Thymus (tissue), 14 donors: ENCODE measurements at places on chromosomes 6 and 20. TPM values are rescaled to one million over a fixed set of nuclear protein-coding genes. Genes with fewer than 3 reads are reported as not detected.

GRCh38 chr6:85961746-85962145 lies 319.1 kb upstream of the SYNCRIP start:
- no peaks in the 10 kb centered on the region for H3K27me3 ChIP-seq
- H3K4me3 ChIP-seq: no peak overlapping the region
- no peaks in the 10 kb centered on the region for H3K4me1 ChIP-seq
- no peak for DNase-seq
- no peak overlapping the region for H3K27ac ChIP-seq

DNA sequence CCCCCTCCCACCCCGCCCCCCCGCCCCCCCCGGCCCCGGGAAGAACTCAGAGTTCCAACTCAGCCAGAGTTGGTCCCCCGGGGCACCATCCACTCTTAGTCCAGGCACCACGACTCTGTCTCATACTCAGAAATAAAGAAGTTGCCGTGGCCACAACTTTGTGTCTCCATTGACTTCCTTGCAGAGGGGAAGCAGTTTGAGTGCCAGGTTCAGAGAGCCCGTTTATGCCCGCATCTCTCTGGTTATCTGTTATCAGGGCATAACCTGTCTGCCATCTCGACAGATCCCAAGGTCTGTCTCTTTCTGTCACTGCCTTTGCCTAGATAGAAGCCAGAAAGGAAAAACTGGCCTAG lies 605 bp downstream of the CDC5L start:
- H3K4me3 ChIP-seq: peak overlapping the region; percentile 91
- H3K36me3 ChIP-seq: peaks cover 22% of the 10 kb centered on the region
- H3K27me3 ChIP-seq: no peaks in the 10 kb centered on the region
- no peak for DNase-seq
- H3K4me1 ChIP-seq: peaks cover 17% of the 10 kb centered on the region

DNA sequence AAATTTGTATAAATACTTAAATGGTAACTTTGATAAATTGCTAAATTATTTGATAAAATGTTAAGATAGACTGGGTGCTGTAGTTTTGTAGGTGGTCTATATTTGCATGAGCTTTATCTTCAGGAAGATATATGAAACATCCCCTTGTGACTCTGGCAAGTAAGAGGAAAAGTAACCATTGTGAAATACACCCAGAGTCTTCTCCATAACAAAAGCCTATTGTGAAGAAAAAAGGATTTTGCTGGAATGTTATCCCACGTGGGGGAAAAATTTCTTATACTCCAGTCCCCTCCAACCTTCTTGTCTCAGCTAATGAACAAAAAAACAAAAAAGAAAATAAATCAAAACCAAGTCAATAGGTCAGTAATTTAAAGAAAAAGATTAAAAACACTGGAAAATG lies 600.7 kb downstream of the HDGFL1 start:
- DNase-seq: no peak
- no peak overlapping the region for H3K4me3 ChIP-seq
- H3K27me3 ChIP-seq: no peaks in the 10 kb centered on the region
- H3K36me3 ChIP-seq: no peaks in the 10 kb centered on the region
- no peak overlapping the region for H3K27ac ChIP-seq
- no peaks in the 10 kb centered on the region for H3K4me1 ChIP-seq

- no peak overlapping the region for H3K27ac ChIP-seq
- H3K4me1 ChIP-seq: no peaks in the 10 kb centered on the region
- no peak for DNase-seq
- no peak overlapping the region for H3K4me3 ChIP-seq
- H3K27me3 ChIP-seq: no peaks in the 10 kb centered on the region
Observed at GRCh38 chr6:68546620-68547019, 88.5 kb upstream of the ADGRB3 start.

GRCh38 chr6:90186026-90186425 lies 110.6 kb downstream of the BACH2 start:
- H3K27ac ChIP-seq: no peak overlapping the region
- H3K4me1 ChIP-seq: peaks cover 17% of the 10 kb centered on the region
- no peak overlapping the region for H3K4me3 ChIP-seq
- H3K36me3 ChIP-seq: peaks cover 5% of the 10 kb centered on the region
- no peaks in the 10 kb centered on the region for H3K27me3 ChIP-seq

DNA sequence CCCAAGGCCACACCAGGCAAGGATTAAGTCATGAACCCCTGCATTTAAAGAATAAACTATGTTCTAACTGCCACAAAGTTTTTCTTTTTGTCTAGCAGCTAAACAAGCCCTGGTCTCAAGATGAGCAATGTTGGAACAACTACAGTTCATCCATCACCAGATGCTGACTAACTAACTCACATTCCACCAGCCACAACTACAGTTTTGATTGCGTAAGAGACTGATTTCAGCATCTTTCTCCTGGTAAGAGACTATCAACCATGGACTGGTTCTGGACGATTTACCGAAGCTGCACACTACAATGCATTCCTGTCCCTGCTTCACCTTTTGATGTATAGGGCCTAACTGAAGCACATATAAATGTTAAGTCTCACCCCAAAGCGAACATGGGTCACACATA lies 43.0 kb downstream of the F13A1 start:
- no peak for DNase-seq
- H3K4me3 ChIP-seq: no peak overlapping the region
- H3K27ac ChIP-seq: no peak overlapping the region
- H3K36me3 ChIP-seq: no peaks in the 10 kb centered on the region

C20orf202 gene
- 0.09 TPM for total RNA-seq
